ENCODE measurements at places on chromosomes 5 and 9. TPM values are rescaled to one million over a fixed set of nuclear protein-coding genes. Genes with fewer than 3 reads are reported as not detected.

The MSMP gene
- total RNA-seq: not detected

The CA9 gene
- not detected for total RNA-seq

The TRAPPC13 gene
- 21.3 TPM for total RNA-seq

The CCL21 gene
- total RNA-seq: 0.91 TPM

The ENTR1 gene
- 33.9 TPM for total RNA-seq

The FAM151B gene
- 1.4 TPM for total RNA-seq

The TNC gene
- 4.3 TPM for total RNA-seq

The NDST1 gene
- 55.3 TPM for total RNA-seq

The RNF14 gene
- 88.1 TPM for total RNA-seq

The NUTM2G gene
- not detected for total RNA-seq

The ZFP62 gene
- 10.4 TPM for total RNA-seq

The GFPT2 gene
- 4.0 TPM for total RNA-seq

The DIPK1B gene
- total RNA-seq: 4.6 TPM

The FAM153A gene
- not detected for total RNA-seq

The CSF2 gene
- total RNA-seq: not detected

The DMRTA1 gene
- 0.59 TPM for total RNA-seq

The SYK gene
- total RNA-seq: 0.53 TPM

All from gastrocnemius medialis (tissue), 4 donors.